ENCODE measurements at places on chromosomes 5 and 9. TPM values are rescaled to one million over a fixed set of nuclear protein-coding genes. Genes with fewer than 3 reads are reported as not detected.

DNA sequence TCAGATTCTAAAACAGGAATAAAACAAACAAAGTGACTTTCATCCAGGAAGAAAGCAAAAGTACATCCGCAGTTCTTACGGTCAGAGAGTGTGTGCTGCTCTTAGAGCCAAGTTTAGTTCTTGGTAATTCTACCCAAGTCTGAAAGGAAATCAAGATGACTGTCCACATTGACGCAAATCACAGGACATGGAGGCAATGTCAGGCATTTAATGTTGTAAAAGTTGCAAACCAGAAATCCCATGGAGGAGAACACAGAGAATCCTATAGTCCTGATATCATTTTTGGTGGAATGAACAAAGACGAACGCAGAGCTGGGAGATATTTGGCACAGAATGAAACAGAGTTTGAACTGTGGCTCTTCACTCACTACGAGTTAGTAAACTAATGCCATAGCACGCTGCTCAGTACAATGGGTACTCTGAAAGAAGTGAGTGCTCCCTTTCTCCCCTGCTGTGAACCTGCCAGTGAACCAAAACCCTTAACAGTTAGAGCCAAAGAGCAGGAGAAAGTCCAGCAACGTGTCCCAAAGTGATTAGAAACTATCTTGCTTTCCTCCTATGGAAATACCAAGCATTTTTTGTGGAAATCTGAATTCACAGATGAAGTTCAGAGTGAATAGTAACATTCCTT is 74.3 kb downstream of the MUSK start:
- DNase-seq: no peak

GRCh38 chr5:39712316-39713249 is 287.8 kb upstream of the DAB2 start:
- DNase-seq: no peak

DNA sequence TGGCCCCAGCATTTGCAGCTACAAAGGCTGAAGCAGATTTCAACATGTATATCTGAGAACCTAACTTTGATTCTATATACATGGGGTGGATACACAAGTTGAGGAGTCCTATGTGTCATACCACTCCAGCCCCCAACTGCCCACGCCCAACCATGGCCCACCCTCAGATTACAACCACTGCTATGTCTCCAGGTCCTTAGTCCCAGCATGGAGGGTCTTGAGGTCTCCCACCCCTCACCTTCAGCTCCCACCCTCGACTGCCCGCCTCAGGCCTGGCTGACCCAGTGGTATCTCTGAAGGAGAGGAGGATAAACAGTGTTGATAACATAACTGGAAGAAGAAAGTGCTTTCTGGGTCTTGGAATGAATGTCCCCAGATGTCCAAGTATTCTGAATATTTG is 8.2 kb downstream of the SOWAHA start:
- no peak for DNase-seq

DNA sequence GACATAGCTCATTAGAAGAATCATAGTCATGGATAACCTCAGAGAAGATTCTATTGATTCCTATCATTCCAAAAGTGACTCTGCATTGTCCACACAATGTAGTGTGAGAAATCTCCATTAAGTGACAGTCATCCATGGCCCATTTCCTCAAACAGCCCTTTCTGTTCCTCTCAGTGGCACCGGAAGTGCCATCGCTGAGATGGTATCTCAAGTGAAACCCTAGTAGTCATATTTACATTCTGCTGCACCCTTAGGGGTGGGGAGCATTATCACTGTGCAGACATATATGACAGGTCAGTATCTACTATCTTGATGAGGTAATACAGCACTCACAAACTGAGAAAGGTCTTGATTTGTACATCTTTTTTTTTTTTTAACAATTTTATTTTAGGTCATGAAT is 55.4 kb upstream of the MIER3 start:
- no peak for DNase-seq

GRCh38 chr5:166211640-166212039 is 2079.8 kb upstream of the WWC1 start:
- no peak for DNase-seq

DNA sequence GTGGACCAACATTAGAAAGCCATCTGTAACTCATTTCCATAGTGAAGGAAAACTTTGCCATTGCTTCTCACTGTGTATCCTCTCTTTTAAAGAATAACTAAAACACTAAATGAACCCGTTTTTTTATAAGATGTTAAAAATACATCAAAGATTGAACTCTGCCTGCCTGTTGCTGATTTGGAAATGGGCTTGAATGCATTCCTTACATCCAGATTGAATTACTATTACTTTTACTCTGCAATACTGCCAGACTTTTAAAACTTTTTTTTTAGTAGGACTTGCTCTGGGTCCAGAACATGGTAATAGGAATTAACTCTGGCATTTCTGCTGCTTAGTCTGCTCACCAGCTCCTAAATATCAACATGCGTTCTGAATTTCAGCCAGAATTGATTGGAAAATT is 176.8 kb upstream of the PAPPA start:
- no peak for DNase-seq

DNA sequence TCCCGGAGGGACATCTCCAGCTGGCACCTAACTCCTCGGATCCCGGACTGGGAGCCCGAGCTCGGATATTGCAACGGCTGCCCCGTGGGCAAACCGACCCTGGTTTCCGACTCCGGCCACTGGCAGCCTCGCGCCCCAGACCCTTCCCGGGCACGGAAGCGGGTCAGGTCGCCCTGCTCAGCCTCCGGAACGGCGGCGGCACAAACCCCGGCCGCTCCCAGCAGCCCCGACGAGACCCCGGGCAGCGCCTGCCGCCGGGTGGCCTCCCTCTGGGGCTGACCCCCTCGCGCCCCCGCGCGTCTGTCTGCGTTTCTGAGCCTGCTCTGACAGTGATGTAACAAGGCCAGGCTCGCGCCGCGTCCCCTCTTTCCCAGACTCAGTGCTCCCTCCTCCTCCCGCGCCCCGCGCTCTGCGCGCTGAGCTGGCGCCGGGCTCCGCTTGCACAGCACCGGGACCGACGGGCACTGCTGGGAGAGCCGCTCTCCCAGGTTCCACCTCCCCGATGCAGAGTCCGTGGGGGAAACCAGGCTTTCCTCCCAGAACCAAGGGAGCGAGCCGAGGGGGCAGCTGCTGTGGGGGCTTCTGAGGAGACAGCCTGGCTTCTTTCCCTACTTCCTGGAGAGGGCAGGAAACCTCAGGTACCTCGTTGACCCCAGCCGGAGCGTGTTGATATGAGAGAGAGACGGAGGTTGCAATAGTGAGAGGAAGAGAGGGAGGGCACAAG is at the start of gene TMEM215:
TMEM215 (plus strand) TSS at position 373 of the 724 bp plus-strand sequence. CDS start 644 bp downstream, outside the sequence.
- peak; percentile 15 for DNase-seq

DNA sequence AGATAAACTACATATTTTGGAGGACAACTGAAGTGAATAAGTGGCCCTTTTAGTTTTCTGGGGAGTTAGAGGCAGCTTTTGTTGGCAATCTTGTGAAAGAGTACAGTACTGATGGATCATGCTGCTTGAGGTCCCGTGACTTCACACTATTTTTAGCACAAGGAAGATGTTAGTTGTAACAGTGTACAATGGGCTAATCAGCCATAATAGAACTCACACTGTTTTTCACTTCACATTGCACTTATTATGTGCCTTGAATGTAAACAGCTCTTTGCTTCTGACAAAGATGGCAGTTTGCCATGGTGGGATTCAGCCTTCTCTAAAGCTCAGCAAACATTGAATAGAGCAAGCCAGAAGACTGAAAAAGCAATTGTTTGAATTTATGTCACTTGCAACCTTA is 176.7 kb upstream of the ZNF608 start:
- no peak for DNase-seq

DNA sequence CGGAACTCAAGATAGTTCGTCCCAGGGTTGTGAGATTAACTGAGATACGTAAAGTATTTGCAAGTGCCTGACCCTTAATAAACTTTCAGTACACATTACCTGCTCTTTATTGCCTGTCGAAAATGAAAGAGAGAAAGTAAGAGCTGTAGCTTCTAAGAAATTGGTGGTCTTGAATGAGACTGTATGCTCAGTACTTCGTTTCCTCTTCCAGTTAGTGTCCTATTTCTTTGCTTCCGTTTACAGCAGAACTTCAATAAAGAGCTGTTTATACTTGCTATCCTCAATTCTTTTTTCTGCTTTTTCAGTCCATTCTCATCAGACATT is 534 bp downstream of the SRFBP1 start:
- no peak for DNase-seq

GRCh38 chr9:81477669-81478068 is 211.7 kb downstream of the TLE1 start:
- no peak for DNase-seq

- peak; percentile 36 for DNase-seq
Measured at GRCh38 chr5:61933787-61934626, 372.0 kb upstream of the KIF2A start.

- no peak for DNase-seq
Measured at GRCh38 chr5:32165597-32165996, 8.5 kb downstream of the GOLPH3 start.

GRCh38 chr9:133151041-133151440 is 12.7 kb downstream of the GBGT1 start:
- DNase-seq: no peak

DNA sequence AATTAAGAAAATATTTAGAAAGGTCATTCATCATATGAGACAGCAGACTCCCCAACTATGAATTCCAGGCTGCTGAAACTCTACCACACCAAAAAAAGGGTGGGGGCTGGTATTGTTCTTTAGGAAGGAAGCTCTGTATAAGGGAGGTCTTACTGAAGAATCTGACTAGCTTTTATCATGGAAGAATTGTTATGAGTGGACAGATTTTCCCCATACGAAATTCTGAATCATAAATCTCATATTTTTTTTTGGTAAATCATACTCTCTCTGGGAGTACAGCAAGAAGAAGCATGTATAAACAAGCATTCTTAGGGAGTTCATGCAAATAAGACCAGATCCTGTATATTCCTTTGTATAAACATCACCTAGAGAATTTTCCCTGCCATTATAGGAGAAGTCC is 220.0 kb downstream of the SLC12A2 start:
- DNase-seq: no peak

GRCh38 chr9:112894699-112895098 is 4.0 kb upstream of the SLC46A2 start:
- no peak for DNase-seq

DNA sequence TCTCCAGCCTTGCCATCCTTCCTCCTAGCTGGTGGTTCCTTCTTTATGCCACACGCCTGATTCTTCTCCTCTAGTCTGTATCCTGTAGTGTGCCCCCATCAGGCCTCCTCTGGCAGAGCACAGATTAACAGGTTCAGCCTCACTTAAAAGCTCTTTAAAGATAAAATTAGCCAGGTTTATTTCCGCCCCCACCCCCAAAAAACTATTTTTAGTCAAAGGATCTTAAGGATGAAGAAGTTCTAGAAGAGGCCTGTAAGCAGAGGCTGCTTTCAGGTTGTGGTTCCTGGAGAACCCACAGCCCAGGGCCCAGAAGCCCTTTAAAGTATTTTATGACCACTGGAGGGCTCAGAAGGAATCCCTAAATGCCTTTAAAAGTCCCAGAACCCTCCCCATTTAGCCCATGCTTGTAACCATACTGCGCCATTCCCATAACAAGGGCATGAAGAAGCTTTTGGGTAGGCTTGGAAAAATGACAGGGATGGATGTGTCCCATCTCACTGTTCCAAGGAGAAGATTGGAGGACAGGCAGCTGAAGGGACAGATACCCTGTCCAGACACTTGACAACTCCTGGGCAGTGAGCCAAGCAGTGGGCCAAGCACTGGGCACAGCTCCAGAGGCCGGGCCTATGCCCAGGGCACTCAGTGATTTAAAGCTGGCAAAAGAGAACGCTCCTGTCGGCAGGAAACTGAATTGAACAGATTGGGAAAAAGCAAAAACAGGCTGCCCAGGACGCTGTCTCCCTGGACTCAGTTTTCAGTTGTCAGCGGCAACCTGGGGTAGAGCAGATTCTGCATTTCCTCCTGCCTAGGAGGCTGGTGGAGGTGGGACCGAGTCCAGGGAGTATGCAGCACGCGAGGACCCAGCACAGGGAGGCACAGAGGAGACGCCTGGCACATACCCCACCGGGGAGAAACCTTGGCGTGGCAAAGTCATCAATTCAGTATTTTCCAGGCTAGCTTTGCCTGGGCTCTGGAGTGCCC is 106.3 kb upstream of the SSBP2 start:
- no peak for DNase-seq

DNA sequence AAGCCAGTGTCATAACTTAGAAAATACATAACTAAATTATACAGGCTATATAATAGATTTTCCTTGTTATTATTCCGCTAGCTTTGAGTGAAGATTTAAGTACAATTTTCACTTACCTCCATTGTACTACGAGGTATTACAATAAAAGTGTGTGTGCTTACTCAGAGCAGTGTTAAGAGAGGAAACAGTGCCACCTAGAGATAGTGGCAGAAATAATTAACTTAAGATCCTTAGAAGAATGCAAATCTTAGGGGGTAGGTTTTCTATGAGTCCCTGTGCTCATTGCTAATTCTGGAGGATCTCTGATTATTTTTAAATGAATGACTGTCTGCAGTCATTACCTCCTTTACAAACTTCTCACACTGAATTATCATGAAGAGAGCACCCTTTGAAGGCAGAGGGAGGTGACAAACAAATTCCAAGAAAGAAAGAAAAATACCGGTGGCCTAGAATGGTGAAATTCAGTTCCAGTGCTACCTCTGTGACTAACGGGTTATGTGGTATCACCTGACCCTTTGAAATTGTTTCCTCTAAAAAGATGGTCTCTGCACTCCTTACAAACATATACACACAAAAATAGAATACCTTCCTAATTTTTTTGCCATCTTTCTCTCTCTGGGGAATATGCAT is 379.8 kb downstream of the TRIM36 start:
- peak; percentile 1 for DNase-seq

DNA sequence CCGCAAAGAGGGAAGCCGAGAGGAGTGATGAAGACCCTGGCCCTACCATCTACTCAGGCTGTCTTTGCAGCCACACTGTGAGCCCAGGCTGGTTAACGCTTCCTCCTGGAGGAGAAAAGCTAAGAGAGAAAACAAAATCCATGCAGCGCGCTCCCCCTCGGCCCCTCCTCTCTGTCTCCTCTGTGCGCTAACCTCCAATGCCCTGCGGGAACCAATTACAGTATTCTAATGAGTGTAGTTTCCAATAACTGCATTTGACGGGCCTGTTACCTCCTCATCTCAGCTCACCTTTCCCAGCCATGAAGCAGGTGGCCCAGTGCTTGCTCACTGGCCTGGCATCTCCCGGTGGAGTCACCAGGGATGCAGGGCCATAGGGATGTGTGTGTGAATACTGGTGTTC is 565.5 kb downstream of the EBF1 start:
- DNase-seq: no peak

DNA sequence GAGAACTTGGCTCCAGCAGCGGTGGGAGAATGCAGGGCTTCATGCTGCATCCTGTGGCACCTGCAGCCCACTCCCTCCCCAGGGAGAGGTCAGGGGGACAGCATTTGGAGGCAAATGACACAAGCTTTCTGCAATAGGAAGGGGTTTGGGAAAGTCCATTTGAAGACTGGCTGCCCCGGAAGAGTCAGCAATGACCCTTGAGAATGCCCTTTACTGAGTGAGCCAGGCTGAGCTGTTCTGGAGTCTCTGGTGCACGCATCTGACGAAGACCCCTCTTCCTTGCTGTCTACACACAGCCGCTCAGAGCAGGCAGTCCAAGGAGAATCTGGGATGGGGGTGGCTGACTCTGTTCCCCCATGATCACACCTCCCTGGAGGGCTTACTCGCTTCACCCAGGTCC is 5.5 kb upstream of the NXNL2 start:
- no peak for DNase-seq

The CRB2 gene
- 20.9 TPM for polyA plus RNA-seq

The MCC gene
- polyA plus RNA-seq: 32.1 TPM

The IL31RA gene
- polyA plus RNA-seq: 0.12 TPM

The LCN1 gene
- polyA plus RNA-seq: not detected

The PTGER4 gene
- 14.3 TPM for polyA plus RNA-seq

The HIGD2A gene
- 94.5 TPM for polyA plus RNA-seq

The SPINK13 gene
- 0.37 TPM for polyA plus RNA-seq

The LIFR gene
- 77.9 TPM for polyA plus RNA-seq

The AQP7 gene
- polyA plus RNA-seq: 17.5 TPM

The SYK gene
- 31.1 TPM for polyA plus RNA-seq
